NCI-H1048 (cell line): ENCODE measurements at places on chromosomes 11 and 22.

- DNase-seq: no peak
These were observed 15.9 kb upstream of the MMP7 start for GRCh38 chr11:102546427-102546826.

DNA sequence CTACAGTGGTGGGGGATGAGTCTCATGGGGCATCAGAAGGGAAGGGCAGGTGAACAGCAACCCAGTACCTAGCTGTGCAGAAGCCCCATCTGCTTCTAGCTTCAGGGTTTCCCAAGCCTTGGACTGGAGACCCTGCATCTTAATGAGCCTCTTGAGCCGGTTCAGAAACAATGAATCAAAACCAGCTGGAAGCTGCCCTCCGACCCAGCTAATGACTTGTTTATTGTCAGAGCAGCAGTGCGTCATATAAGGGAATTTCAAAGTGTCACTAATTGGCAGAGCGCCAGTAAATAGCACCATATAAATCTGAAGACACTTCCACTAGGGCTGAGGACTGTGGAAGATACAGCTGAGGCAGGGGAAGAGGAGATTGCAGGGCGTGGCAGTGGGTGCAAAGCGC, 57.5 kb downstream of the RPUSD4 start:
- DNase-seq: no peak

- DNase-seq: no peak
These were observed 19.8 kb upstream of the PGM2L1 start for GRCh38 chr11:74417860-74418508.

GRCh38 chr11:132894606-132895005, 637.7 kb downstream of the OPCML start:
- no peak for DNase-seq

DNA sequence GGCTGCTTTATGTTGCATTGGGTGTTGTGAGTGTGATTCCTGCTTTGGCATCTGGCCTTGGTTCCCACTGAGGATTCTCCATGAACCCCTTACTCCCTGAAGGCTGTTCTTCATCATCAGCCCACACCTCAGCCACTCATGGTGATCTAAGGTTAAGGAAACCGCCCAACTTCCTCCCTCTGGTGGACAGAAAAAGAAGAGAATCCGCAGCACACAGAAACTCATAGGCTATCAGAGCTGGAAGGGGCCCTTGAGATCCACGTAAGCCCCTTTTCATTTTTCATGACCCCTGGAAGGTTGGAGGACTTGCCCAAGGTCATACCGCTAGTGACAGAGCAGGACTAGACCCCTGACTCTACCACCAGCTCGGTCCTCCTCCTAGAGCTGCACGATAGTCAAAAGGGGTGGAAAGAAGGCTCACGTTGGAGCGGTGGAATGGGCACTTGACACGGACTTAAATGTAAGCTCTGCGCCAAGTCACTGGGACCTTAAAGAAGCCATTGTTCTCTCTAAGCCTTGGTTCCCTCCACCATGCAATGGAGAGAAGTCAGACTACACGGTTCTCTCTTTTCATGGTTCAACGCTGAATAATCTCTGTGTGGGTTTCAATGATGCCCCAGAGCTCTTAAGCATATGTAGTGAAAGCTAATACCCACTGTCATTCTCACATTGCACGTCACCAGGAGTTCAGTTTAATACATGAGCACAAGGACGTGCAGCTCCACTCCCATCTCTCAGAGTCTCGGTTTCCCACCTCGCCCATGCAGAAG, 83.6 kb upstream of the CRTAM start:
- DNase-seq: no peak

- DNase-seq: no peak
These were observed 27.1 kb upstream of the GRK2 start for GRCh38 chr11:67238894-67239782.

DNA sequence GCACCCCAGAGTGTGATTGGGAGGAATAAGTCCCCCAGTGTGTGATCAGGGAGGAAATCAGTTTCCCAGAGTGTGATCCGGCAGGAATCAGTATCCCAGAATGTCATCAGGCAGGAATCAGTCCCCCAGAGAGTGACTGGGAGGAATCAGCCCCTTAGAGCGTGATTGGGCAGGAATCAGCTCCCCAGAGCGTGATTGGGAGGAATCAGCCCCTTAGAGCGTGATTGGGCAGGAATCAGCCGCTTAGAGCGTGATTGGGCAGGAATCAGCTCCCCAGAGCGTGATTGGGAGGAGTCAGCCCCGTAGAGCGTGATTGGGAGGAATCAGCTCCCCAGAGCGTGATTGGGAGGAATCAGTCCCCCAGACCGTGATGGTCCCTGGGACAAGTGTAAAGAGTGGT, 81.1 kb upstream of the EIF3D start:
- DNase-seq: no peak

- no peak for DNase-seq
These were observed 5.6 kb downstream of the STARD10 start for GRCh38 chr11:72788241-72788640.

DNA sequence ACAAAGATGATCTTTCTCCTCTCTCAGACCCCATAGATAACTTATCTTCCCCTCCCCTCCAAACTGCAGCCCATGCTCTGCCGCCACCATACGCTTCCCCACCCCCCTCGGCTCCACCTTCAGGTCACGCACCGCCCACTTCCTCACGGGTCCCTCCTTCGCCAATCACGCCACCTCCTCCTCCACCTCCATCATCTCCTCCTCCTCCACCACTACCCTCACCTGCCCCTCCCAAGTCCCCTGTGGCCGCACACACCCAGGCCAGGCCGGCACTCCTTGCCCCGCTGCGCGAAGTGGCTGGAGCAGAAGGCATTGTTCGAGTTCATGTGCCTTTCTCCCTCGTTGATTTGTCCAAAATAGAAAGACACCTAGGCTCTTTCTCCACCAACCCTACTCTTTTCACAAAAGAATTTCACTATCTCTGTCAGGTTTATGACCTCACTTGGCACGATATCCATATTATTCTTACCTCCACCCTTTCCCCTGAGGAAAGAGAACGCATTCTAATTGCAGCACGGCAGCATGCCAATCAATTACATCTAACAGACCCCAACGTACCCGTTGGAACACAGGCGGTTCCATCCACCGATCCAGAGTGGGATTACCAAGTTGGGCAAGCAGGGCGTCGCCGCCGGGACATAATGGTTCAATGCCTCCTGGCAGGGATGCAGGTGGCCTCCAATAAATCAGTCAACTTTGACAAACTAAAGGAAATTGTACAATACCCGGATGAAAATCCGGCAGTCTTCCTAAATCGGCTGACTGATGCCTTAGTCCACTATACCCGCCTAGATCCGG, 12.3 kb upstream of the OR56A3 start:
- DNase-seq: no peak

DNA sequence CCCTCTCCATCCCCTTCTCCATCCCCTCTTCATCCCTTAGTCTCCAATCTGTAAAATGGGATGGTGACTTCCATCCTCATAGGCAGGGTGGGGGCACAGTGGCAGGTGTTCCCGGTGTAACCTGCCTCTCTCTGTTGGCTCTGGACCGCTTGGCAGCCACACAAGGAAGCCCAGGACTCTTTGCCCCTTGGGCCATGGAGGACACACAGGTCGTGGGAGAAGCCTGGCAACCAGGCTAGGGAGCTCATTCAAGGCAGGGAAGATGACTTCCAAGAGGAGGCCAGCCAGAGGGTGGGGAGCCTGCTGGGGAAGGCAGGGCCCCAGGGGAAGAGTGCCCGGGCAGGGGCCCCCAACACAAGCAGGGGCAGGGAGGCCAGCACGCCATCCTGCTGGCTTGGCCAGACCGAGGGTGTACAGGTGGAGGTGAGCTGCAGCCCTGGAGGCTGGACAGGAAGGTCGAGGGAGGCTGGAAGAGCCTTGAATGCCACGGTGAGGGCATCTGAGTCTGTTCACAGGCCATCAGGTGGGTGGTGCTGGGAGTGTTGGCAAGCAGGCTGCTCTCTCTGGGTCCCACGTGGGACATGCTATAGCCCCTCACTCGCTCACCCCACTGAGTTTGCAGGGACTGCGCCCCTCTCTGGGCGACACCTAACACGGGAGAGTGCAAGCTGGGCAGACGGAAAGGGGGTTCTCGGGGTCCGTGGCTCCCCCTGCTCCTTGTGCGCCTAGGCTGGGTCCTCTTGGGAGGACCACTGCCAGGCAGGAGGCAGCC, 15.5 kb upstream of the CTSD start:
- DNase-seq: no peak

- no peak for DNase-seq
These were observed 9.9 kb upstream of the CELSR1 start for GRCh38 chr22:46547179-46547882.

GRCh38 chr11:25566298-25567200, 765.4 kb upstream of the ANO3 start:
- DNase-seq: no peak
